ENCODE measurements at places on chromosomes 16 and 17.

DNA sequence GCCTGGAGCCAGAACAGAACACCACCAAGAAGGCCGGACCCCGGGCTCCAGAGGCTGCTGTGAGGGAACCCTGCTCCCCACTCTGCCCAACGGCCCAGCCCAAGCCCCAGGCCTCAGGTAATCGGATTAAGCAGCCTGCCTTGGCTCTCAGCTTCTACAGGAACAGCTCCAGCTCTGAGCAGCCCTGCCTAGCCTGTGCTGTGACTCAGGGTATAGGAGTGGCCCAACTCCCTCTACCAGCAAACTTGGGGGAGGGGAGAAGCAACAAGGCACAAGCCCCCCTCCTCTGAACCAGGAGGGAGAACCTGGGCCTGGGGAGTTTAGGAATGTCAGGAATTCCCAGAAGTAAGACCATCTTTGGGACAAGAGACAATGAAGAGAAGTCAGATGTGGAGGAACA, 849 bp upstream of the SOX15 start:
- no peak for DNase-seq
- no peaks in the 10 kb centered on the region for H3K4me1 ChIP-seq
- H3K36me3 ChIP-seq = peaks cover 40% of the 10 kb centered on the region
- no peak overlapping the region for H3K4me3 ChIP-seq

DNA sequence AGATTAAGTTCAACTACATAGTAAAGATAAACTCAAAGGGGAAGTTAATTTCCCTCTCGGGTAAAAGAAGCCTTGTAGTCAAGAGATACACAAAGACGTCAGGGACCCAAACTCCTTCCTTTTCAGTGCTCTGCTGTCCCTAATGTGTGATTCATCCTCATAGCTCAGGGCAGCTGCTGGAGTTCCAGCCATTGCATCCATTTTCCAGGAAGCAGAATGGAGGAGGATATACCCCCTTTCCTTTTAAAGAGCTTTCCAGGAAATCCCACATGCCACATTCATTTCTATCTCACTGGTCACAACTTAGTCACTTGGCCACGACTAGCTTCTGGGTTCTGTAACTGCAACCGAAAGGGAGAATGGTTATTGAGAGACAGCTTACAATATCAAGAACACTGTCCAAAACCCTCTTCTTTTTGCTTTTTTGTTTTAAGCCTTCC, 95.3 kb downstream of the SOCS1 start:
- H3K4me3 ChIP-seq = no peak overlapping the region
- peaks cover under 1% of the 10 kb centered on the region for H3K36me3 ChIP-seq
- no peaks in the 10 kb centered on the region for H3K27me3 ChIP-seq
- no peak overlapping the region for H3K27ac ChIP-seq

- no peaks in the 10 kb centered on the region for H3K27me3 ChIP-seq
- no peaks in the 10 kb centered on the region for H3K36me3 ChIP-seq
- no peak overlapping the region for H3K4me3 ChIP-seq
- H3K4me1 ChIP-seq = no peaks in the 10 kb centered on the region
These were observed 6.1 kb downstream of the KRT37 start for GRCh38 chr17:41418116-41418860.

DNA sequence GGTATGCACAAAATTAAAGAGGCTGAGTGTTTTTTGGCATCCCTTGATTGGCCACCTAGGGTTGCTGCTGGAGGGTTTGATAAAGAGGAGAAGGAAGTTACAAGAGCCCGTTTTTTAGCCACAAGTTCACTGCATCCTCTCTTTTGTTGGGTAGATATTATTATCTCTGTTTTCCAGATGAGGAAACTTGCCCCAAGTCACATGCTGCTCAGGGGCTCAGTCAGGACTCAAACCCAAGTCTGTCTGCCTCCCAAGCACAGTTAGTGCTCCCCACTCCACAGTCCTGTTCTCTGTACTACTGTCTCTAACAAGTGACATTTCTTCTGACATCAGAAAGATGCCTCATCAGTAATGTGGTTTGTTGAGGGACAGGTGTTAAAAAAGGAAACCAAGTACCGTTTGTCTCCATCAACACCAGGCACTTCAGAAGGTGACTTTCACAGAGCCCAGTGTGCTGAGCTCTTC, 1.4 kb downstream of the NT5M start:
- no peak for DNase-seq
- H3K27me3 ChIP-seq = no peaks in the 10 kb centered on the region
- peaks cover 4% of the 10 kb centered on the region for H3K4me1 ChIP-seq
- H3K36me3 ChIP-seq = no peaks in the 10 kb centered on the region

- no peak overlapping the region for H3K27ac ChIP-seq
- no peak for DNase-seq
- H3K4me3 ChIP-seq = no peak overlapping the region
- H3K4me1 ChIP-seq = no peaks in the 10 kb centered on the region
These were observed 11.0 kb downstream of the DNASE1 start for GRCh38 chr16:3665508-3665907.

DNA sequence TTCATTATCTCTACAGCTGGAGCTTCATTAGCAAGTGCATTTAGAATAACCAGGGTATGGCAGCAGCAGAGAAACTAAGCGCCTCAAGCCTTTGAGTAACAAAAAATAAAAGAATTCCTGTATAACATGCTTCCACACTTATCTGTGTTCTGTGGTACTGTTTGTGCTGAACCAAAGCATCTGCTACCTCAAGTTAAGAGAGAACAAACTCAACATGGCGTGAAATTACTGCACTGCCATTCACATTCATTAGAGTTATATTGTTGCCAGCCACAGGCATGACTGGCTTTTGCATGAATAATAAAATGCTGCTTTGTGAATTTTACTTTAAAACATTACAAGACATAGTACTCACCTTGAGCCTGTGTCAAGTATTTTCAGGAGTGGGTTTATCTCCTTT, 76.6 kb downstream of the NLK start:
- no peak overlapping the region for H3K27ac ChIP-seq
- no peak overlapping the region for H3K4me3 ChIP-seq
- peaks cover 1% of the 10 kb centered on the region for H3K36me3 ChIP-seq
- peaks cover 23% of the 10 kb centered on the region for H3K4me1 ChIP-seq
- DNase-seq = no peak

- H3K4me3 ChIP-seq = no peak overlapping the region
- H3K36me3 ChIP-seq = no peaks in the 10 kb centered on the region
- DNase-seq = peak; percentile 79
- no peaks in the 10 kb centered on the region for H3K27me3 ChIP-seq
These were observed 10.8 kb upstream of the SLFN12L start for GRCh38 chr17:35548208-35548810.

DNA sequence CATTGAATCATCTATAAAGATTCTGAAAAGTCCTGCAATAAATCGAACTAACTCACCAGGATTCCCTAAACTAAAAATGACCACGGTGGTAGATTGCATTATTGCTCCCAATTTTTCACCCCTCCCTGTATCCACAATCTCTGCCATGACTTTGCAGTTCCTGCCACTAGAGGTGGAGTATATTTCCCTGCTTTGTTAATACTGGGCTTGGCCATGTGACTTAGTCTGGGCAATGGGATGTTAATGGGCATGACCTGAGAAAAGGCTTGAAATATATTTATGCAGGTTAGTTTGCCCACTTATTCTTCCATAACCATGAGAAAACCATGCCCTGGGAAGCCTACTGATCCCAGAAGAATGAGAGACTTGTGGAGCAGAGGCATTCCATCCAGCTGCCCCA, 59.1 kb downstream of the NOG start:
- no peaks in the 10 kb centered on the region for H3K4me1 ChIP-seq
- no peak overlapping the region for H3K4me3 ChIP-seq
- no peak overlapping the region for H3K27ac ChIP-seq
- H3K36me3 ChIP-seq = no peaks in the 10 kb centered on the region
- no peaks in the 10 kb centered on the region for H3K27me3 ChIP-seq
- no peak for DNase-seq

DNA sequence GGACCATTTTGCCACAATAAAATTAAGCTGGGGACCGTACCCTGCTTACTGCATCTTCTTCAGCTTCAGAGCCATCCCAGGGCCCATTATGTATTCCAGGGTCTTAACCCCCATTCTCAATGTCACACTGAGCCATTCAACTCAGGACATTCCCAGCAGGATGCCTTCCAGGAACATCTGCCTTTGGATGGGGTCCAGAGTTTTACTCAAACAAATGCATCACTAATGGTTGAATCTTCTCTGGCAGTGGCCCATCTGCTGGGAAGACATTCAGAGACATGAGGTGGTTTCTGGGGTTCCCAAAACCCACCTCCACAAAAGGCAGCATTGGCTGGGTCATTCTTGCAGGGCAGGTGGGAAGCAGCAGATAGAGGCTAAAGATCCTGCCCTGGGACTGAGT, 3.4 kb upstream of the SEC14L5 start:
- H3K4me3 ChIP-seq = no peak overlapping the region
- peaks cover 3% of the 10 kb centered on the region for H3K27me3 ChIP-seq
- no peak for DNase-seq

DNA sequence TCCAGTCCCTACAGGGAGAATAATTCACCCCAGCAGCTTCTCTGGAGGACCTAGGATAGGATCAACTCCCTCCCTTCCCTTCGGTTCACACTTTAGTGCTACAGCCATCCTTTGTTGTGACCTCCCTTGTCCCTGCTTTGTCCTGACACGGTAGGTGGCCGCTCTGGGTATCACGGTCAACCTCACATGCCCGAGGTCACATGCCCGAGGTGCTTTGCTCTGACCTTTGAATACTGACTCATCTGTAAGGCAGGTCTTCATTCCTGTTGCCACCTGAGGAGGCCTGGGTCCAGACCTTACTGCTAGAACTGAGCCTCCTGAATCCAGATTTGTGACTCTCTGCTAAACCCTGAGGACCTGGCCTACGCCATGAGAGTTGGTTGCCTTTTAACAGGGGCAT, 19.7 kb downstream of the ALKBH5 start:
- H3K4me1 ChIP-seq = peaks cover 3% of the 10 kb centered on the region
- no peak overlapping the region for H3K4me3 ChIP-seq
- H3K27me3 ChIP-seq = no peaks in the 10 kb centered on the region

Data from lung (tissue), 17 donors.